ENCODE measurements at places on chromosomes 1 and 21.

DNA sequence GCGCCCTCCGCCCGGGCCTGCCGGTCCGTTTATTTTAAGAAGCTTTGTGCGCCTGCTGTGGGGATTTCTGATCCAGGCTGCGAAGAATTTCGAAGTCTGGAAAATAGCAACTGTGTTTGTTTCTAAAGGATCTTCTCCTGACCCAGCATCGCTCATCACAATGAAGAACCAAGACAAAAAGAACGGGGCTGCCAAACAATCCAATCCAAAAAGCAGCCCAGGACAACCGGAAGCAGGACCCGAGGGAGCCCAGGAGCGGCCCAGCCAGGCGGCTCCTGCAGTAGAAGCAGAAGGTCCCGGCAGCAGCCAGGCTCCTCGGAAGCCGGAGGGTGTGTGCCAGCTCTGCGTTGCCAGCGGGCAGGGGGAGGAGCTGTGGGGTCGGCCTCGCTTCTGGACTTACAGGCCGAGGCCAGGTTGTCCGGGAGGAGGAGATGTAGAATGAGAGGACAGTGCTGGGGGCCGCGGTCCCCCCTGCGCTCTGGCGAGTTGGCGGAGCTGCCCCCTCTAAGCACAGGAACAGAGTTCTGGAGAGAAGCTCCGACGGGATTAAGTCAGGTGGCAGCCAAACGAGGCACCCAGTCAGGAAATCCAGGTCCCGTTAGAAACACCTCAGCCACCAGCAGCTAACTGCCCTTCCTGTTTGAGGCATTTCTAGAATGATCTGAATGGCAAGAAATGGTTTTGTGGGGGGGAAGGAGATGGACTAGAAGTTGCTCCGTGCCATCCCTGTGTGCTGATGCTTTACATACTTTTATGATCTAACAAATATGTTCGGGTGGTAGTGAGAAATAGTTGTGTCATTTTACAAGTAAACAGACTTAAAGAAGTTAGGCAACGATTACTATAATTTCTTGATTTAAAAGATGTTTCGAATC is 948 bp downstream of the TXLNA start:
- DNase-seq, result peak; percentile 26

DNA sequence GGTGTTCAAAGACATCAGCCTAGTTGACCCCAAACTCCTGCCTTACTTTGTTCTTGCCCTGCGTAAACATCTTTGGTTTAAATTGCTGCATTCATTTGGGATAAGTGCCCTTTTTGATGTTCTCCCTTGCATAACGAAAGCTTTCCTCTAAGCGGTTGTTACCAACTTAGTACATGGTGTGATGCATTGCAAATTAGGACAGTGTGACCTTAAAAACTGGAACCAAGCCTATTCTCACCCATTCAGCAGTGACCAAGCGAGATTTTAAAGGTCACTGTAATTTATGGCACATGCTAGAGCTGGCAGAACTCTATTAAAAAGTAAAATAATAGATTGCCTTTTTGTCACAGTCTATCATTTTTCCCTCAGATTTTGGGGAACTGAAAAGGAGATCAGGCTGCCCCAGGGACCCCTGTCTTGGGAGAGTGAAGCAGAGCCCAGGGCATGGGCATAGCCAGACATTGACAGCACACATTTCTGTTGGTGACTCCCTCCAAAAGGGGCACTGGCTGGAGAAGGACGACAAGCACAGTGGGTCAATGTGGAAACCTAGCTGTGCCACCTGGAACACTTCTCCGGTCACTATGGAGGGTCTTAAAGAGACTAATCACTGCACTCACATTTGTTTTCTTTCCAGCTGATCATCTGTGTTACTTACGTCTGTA is 63.9 kb downstream of the KCNK1 start:
- no peak for DNase-seq

DNA sequence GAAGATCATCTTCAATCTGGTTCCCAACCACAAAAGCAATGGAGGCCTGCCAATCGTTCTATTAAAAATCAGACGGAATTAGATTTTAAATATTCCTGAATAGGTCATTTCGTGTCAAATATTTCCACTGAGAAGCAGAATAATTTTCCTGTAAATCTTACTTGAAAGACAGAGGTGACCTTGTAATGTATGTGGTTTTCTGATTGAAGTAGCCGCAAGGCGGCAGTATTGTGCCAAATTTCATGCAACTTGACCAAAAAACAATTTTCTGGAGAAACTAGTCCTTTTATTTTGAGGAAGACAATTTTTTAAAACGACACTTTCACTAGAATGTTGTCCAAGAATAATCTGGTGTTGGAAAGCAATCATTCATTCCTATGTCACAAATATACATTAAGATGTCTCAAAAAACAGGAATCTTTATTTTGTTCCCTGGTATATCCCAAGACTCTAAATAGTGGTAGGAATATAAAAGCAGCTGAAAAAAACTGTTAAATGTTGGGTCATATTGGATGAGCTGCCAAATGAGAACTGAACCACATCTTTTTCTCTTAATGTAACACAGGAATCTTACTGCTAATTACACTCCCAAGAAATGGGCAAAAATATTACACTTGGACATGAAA is 33.6 kb downstream of the SPAG17 start:
- peak; percentile 10 for DNase-seq

DNA sequence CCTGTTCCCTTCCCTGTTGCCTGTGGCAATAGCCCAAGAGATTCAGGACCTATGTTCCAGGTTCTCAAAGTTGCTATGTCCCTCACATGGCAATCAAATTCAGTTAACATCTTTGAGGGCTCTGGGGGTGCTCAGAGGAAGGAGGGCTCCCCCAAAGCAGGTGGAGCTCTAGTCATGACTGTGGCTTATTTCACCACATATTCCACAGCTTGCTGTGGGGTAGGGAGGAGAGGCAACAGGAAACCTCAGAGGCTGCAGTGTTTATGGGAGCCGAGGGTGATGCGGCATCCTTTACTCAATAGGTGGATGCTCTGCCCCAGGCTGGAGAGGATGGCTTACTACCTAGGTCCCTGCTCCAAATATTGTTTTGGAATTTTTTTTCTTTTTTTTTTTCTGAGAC is 1.2 kb upstream of the MKNK1 start:
- DNase-seq, result peak; percentile 40

- DNase-seq, result no peak
Measured at GRCh38 chr1:220787069-220787619, 431 bp downstream of the MTARC1 start.

DNA sequence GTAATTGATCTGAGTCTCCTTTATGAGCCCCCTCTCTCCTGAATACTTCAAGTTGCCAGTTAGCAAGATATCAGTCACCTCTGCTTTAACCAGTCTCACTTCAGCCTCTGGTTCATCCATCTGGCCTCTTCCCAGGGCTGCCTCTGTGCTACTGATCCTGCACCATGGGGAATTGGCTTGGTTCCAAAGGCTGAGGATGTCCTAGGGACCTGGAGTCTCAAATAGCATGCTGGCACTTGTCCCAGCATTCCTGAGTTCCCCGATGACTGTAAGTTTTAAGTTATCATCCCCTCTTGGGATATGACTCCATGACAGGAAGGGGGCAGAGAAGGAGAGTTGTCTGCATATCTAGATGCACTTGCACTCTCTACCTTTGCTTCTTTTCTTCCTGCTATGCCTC is 252.0 kb downstream of the PTBP2 start:
- no peak for DNase-seq

DNA sequence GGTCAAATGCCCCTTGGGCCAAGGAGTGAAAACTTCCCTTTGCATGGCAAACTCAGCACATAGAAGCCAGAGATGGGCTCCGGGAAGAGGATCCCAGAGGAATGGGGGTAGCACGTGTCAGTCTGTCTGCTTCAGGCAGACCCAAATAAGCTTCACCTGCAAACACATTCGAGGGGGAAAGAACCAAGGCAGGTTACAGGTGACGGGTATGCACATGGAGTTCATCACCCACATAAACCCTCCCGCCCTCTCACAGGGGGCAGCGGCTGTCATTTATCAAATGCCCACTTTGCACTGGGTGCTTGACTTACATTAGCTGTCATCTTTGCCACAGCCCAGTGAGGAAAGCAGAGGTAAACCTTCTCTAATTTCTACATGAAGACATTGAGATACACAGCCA is 73.0 kb upstream of the TLR5 start:
- DNase-seq, result no peak

- no peak for DNase-seq
Measured at GRCh38 chr1:219661464-219662092, 48.7 kb upstream of the ZC3H11B start.

DNA sequence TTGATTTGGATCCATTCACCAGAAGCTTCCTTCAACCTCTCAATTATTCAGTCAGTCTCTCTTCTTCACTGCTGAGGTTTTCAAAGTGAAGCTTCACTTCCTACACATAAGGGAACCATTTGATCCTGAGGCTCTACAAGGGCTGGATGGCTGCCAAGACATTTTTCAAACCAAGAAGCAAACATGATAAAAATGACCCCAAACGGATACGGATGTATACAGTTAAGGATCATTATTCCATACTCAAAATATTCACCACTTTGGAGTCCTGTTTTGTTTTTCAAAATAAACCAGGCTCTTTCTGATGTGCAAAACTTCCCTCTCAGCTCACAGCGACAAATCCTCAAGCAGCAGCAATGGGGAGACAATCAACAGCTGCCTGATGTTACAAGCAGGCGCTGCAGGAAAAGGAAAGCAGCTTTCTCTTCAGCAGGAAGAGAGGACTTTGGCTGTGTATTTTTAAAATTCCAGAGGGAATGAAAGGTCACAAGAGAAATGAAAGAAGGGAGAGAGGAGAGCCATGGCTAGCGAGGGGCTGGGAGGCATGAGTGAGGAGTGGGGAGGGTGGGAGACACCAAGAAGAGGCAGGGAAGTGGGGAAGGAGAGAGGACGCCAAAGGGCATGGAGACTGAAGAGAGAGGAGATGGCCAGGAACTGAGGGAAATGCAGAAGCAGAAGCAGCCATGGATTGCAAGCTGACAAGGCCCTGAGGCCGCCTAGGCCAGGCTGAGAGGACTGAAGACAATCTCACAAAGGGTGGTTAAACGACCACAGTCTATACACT is 145.4 kb downstream of the SLC45A1 start:
- no peak for DNase-seq

- no peak for DNase-seq
Measured at GRCh38 chr1:100775483-100775882, 55.9 kb downstream of the VCAM1 start.

GRCh38 chr1:1203561-1204424 is 2.6 kb downstream of the TNFRSF18 start:
- DNase-seq, result no peak

DNA sequence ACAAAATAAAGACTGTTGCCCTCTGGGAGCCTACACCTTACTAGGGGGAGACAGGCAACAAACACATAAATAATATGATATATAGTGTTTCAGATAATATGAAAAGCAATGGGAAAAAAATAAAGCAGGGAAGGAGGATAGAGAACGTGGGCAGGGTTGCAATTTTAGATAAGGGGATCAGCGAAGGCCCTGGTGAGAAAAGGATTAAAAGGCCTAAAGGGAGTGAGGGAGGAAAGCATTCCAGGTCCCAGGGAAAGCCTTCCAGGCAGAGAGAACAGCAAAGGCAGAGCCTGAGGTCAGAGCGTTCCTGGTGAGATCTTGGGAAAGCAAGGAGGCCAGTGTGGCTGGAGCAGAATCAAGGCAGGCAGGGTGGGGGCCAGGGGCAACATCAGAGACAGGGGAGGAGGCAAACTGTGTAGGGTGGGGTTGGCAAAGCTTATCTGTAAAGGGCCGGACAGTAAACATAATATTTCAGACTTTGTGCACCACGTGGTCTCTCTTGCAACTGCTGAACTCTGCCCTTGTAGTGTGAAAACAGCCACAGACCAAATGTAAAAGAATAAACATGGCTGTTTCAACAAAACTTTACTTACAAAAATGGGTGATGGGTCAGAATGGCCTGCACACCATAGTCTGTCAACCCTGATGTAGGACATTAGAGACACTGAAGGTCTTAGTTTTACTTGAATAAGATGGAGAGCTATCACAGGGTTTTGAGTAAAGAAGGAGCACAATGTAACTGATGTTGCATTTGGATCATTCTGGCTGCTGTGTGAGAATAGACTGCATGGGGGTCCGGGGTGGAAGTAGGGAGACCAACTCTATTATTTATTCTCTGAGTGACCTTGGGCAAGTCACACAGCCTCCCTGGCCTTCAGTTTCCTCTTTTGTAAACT is 13.3 kb upstream of the CPT2 start:
- no peak for DNase-seq

GRCh38 chr21:45260191-45260825 is 27.4 kb downstream of the POFUT2 start:
- no peak for DNase-seq

- no peak for DNase-seq
Measured at GRCh38 chr1:39646232-39647081, 7.0 kb upstream of the HEYL start.

- DNase-seq, result no peak
Measured at GRCh38 chr1:43554444-43554992, 23.8 kb downstream of the PTPRF start.

GRCh38 chr1:169495046-169495775 is 9.5 kb upstream of the SLC19A2 start:
- DNase-seq, result no peak

DNA sequence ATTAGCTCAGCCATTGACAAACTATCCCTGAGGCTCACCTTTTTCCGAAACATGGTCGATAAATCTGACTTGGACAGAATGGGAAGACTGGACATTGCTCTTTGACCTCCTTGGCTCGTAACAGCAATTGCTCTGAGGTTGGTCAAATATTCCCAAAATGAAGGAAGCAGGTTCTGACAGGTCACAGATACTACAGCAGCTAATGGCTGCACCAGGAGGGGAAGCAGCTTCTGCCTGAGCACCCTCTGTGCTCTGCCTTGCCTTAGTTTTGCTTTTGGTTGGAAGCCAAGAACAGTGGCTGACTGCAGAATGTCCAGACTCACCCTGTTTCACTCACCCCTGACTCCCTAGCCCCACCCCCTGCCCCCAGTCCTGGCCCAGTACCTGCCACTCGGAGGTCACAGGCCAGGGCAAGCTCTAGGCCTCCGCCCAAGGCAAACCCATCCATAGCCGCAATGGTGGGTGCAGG is 15.4 kb downstream of the ECHDC2 start:
- no peak for DNase-seq

- no peak for DNase-seq
Measured at GRCh38 chr1:204623365-204623893, 62.1 kb downstream of the LRRN2 start.

- DNase-seq, result no peak
Measured at GRCh38 chr1:226790545-226791181, 51.6 kb upstream of the ITPKB start.

- DNase-seq, result no peak
Measured at GRCh38 chr21:18340387-18340942, 63.1 kb downstream of the TMPRSS15 start.

DNA sequence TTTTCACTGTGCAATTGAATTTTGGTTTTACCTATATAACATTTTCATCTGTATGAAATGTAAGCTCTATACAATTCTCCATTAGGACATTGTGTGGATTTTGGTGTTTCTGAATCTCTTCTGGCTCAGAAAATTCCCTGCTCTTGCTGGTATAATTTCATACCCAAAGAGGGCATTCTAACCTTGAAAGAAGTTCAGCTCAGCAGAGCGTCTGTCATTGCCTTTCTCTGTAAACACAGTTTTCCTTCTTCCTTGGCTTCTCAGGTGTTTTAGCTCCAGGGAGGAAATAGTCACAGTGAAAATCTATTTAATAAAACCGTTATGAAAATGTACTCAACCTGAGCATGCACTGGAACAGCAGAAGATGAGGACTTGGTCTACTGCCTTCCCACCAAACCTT is 16.0 kb downstream of the DISC1 start:
- DNase-seq, result no peak

GRCh38 chr1:55957276-55957675 is 622.1 kb downstream of the PLPP3 start:
- DNase-seq, result no peak

Data from CD4-positive, alpha-beta T cell treated with Interleukin-4 for 1 hour (primary cell).